Inflammatory macrophage treated with lipopolysaccharide for 1 hour (primary cell): ENCODE measurements at places on chromosomes 2 and 18.

DNA sequence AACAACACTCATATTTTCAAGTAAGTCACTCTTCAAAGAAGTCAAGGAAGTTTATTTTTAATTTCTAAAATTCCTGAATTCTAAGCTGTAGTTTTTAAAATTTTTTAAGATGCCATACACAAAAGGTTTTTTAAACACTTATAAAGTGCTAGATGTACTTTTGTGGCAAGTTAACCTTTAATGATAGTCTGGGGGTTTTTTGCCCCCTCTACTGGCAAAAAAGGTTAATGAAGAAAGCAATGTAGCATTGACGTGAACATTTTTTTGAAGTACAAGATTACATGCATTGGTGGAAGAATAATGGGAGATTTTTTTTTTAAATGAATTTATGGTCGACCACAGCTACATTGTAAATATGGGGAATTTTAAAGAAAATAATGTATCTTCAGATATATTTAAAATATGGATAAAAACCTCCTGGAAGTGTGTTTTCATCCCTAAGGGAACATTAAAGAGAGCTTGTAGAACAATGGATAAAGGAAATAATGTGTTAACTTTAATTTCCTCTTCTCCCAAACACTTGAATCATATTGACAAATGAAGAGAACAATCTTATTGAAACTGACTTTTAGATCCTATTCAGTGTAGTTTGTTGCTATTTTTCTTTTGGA is 12.6 kb downstream of the ITPRID2 start:
- DNase-seq = no peak

DNA sequence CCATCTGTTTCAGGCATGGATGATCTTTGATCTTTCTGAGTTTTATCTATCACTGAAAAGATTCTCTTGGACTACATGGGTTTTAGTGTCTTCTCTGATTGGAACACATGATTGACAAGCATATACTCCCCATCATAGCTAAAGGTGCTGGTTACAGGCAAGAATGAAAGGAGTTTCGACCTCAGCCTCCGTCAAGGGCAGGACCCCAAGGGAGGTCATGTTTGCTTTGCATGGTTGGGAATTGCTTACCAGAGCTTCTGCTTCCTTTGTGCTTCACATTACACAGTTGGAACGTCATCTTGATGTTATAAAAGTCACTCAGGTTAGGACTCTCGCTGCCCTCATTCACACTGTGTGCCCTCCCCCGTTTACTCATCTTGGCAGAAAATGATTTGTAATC is 287.7 kb downstream of the PIK3C3 start:
- no peak for DNase-seq

DNA sequence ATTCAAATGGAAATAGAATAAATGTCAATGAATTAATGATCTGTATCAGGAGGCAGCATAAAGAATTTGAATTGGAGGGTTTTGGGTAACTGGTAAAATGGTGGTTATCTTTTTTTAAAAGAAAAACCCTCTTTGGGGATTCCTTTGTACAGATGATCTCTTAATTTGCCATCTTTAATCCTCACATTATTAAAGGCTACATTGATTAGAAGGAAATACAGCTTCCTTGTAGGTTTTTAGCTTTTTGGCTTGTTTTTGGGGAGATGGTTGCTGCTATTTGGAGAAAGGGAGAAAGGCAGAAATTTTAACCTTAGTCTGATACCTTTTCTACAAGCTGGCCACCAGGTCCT is 600 bp upstream of the MAPRE2 start:
- DNase-seq = no peak

DNA sequence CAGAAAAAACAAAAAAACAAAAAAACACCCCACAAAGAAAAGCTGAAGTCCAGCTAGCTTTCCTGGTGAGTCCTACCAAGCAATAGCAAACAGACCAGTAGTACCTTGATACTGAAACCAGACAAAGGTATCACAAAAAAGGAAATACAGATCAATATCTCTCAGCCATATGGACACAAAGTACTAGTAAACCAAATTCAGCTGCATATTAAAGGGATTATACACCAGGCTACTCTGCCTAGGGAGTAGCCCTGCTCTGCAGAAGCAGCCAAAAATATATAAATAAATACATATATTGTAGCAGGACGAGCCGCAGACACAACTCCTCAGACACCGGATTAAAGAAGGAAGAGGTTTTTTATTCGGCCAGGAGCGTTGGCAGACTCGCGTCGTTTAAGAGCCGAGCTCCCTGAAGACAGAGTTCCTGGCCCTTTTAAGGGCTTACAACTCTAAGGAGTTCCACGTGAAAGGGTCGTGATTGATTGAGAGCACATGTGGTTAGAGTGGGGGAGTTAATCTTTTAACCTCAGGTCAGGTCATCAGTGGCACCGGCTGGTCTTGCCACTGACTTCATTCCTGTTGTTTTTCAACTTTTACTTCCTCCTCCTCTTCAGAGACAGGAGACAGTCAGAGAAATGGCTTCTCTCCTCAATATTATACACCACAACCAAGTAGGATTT is 38.4 kb upstream of the DTNB start:
- peak; percentile 16 for DNase-seq

DNA sequence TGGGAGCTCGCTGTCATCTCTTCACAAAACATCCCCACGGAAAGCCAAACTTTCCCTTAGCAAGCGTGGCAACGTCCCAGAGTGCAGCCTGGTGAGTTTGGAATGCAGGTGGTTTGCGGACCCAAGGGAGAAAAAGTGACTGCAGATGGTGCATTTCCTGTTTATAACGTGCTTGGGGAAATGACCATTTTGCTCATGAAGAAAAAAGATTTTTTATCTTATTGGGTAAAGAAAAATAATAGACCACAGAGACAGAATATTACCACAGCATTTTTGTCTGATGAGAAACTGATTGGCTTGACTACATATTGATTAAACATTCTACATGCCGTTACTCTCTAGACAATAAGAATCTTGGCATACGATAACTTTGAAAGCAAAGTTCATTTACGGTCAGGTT is 136.5 kb downstream of the COPS8 start:
- no peak for DNase-seq

DNA sequence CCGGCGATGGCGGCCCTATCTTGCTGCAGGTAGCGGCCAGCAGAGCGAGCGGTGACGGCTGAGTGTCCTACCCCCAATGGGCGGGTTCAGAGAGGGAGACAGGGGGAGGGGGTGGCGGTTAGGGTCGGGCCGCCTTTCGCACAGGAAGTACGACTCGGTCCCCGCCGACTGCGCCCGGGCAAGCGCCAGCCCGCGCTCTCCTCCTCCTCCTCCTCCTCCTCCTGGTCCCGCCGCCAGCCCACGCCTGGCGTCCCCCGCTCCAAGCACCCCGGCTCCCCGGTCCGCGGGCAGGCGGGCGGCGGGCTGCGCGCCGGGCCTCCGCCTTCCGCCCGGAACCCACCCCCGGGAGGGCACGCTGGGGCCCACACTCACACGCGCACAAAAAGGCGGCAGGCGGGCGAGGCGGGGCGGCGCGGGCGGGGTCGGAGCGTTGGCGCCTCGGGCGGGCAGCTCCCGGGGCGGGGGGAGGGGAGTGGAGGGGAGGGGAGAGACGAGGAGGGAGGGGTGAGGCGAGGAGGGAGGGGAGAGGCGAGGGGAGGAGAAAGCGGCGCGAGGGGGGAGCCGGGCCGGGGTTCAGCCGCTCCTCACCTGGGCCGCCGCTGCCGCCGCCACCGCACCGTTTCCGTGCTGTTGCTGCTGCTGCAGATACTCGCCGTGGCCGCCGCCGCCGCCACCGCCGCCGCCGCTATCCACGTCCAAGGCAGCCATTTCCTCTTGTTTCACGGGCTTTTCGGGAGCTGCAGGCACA is 1.2 kb downstream of the SP3 start:
- DNase-seq = peak; percentile 56

DNA sequence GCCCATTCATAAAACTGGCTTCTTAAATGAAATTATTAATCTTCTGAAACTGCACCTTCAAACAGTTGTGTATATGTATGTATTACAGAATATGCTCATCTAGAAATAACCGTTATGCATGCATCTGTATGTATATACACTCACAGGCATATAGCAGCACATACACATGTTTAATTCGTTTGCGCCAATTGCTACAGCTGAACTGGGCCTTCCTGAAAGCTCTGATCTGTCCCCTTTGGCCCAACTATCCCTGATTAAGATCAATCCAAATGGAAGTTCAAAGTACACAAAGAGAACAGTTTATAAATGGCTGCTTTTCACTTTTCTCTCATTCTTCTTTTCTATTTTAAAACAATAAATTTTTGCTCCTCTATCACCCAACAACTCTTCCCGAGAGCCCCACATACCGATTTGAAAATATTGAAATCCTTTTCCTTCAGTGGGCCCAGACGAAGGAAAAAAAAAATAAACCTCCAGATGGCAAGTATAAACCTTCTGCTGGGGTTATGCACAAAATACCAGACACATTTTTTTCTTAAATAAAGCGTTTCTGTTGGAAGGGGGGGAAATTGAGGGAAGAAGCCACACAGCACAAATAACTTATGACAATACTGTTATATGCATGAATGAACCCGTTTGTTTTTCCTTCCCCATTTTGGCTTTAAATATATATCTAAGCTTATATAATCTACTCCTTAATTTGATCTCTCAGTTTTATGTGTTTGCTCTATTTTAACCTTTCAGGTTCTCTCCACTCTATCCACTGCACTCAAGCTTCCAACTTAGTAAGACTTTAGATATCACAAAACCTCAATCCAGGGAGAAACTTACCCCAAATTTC is 267.3 kb downstream of the TCF4 start:
- no peak for DNase-seq

DNA sequence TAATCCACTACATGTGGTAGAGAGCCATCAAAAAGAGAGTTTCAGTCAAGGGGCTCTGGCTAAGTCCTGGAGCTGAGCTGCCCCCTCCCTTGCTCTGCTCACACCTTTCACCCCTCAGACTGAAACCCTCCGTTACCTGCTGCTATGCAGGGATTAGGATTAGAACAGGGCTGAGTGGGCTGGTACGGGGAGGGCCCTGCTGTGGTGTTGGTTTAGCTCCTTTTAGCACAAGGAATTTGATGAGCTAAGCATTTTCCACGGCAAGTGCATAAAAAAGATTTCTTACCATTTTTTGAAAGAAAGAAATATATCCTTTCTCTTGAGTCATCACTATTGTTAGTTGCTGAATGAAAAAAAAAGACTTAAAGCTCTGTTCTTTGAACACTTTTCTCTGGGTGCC is 46.3 kb downstream of the TCF7L1 start:
- DNase-seq = no peak

- no peak for DNase-seq
Measured at GRCh38 chr2:72150861-72151356, 3.2 kb upstream of the CYP26B1 start.

DNA sequence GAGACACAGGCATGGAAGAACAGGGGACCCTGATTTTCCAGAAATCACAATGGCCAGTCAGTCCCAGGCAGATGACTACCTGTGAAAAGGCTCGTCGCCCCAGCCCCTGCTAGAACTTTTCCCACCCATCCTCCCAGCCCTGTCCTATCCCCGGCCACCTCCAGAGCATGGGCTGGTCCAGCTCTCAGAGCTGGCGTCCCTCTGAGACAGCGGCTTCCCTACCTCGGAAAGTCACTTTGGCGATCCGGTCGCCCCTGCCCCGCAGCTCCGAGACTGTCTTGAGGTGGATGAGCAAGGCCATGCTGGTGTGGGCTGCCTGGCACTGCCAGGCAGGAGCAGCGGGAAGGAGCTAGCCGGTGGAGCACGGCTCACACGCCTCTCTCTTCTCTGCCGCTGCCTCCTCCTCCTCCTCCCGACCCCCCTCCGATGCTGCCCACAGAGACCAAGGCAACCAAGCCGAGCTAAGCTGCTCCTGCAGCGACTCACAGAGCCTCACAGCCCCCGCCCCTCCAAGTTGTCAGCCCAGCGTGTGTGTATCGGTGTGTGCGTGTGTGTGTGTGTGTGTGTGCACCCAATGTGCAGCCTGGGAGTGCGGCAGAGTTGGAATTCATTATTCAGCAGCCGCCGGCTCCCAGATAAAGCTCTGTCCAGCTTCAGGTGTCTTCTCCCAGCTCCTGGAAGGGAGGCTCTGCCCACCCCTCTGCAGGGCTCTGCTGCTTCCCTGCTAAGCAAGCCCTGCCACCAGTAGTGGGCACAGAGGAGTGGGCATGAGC is 80.5 kb upstream of the OTOF start:
- DNase-seq = no peak

GRCh38 chr18:7593218-7593819 is 26.2 kb downstream of the PTPRM start:
- DNase-seq = no peak

- no peak for DNase-seq
Measured at GRCh38 chr2:167626301-167626700, 621.1 kb downstream of the STK39 start.

DNA sequence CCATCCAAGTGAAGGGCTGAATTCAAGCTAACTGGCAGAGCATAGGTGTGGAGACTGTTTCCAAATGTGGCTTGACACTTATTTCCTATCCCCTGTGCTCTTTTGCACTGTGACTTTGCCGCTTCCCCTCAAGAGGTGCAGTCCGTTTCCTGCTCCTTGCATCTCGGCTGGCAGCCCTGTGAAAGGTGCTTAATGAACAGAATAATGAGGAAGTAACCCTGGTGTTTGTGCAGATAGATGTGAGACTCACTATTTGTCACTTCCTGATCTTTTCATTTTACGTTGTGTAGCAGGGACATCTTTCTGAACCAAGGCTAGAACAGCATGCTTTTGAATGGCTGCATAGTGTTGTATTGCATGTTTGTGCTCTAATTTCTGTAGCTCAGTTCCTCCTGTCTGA is 60.8 kb downstream of the CEP192 start:
- DNase-seq = peak; percentile 3

DNA sequence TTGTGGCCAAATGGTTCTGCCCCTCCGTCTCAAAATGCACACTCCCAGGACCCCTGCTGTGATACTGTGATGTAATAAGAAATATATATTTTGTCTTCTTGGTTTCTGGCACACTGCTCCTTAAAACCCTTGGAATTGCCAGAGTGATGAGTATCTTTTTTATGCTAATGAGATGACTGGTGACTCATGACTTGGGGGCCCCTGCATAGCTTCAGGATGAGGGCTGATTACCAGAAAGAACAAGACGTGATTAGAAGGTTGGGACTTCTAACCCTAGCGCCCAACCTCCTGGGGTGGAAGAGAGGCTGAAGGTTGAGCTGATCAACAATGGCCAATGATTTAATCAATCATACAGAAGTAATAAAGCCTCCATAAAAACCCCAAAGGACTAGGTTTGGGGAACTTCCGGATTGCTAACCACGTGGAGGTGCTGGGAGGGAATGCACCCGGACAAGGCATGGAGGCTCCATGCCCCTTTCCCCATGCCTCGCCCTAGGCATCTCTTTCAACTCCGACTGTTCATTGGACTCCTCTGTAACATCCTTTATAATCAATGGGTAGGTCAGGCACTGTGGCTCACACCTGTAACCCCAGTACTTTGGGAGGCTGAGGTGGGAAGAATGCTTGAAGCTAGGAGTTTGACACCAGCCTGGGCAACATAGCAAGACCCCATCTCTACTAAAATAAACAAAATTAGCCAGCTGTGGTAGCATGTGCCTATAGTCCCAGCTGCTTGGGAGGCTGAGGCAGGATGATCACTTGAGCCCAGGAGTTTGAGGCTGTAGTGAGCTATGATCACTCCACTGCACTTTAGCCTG is 89.1 kb downstream of the HS1BP3 start:
- DNase-seq = no peak

GRCh38 chr18:37538526-37539205 is 26.9 kb downstream of the CELF4 start:
- DNase-seq = no peak

GRCh38 chr2:221529943-221530652 is 42.0 kb downstream of the EPHA4 start:
- no peak for DNase-seq
